Vagina (tissue), 2 donors: ENCODE measurements at places on chromosomes 1 and 21.

GRCh38 chr21:25891596-25891995, 156.8 kb downstream of the GABPA start:
- DNase-seq = no peak

- DNase-seq = no peak
These were observed 662 bp downstream of the SCAF4 start for GRCh38 chr21:31731056-31731856.

- DNase-seq = no peak
These were observed 40.1 kb downstream of the MAST2 start for GRCh38 chr1:45843474-45843905.

- no peak for DNase-seq
These were observed 31.7 kb upstream of the DNAH14 start for GRCh38 chr1:224897529-224898327.

DNA sequence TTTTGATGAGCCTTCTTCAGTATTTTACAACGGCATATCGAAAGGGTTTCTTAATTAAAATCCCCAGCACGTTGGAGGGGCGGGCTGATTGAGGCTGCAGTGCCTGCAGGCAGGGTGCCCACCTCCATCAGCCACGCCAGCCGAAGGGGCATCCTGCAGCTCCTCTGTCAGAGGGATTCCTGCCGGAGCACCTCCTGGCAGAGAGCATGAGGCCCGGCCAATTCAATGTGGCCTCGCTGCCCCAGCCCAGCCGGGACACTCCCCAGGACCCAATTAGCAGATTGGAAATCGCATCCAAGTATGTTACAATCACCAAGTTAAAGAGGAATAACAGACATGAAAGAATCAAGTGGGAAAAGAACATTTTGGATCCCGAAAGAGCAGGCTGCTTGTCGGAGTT, 216.6 kb downstream of the ST6GALNAC3 start:
- DNase-seq = no peak

DNA sequence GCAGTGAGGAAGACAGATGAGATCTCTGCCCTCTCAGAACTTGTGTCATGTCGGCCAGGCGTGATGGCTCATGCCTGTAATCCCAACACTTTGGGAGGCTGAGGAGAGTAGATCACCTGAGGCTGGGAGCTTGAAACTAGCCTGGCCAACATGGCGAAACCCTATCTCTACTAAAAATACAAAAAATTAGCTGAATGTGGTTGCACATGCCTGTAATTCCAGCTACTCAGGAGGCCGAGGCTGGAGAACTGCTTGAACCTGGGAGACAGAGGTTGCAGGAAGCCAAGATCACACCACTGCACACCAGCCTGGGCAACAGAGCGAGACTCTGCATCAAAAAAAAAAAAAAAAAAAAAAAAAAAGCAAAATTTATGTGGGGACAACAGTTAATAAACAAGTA, 40.9 kb upstream of the RALGPS2 start:
- DNase-seq = no peak
